ENCODE measurements at places on chromosomes 16 and 17.

DNA sequence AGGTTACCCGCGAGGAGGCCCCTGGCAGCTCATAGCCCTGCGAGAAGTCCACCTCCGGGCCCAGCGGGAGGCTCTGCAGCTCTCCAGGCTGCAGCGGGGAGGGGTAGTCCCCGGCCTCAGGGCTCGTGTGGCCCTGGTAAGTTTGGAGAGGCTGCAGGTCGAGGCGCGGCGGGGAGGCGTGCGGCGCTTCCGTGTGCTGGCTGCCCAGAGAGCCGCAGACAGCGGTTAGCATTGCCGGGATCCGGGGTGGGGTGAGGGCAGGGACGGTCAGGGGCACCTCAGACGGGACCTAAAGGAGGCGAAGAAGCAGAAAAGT lies 2.8 kb downstream of the SP6 start:
- DNase-seq = no peak

GRCh38 chr16:86452451-86452850 lies 57.9 kb upstream of the FOXF1 start:
- DNase-seq = no peak

- no peak for DNase-seq
Measured at GRCh38 chr17:70049801-70050591, 25.0 kb upstream of the KCNJ16 start.

GRCh38 chr16:82832821-82833220 lies 206.1 kb downstream of the CDH13 start:
- DNase-seq = no peak

GRCh38 chr17:47695429-47696376 lies 1.7 kb downstream of the TBKBP1 start:
- DNase-seq = no peak

DNA sequence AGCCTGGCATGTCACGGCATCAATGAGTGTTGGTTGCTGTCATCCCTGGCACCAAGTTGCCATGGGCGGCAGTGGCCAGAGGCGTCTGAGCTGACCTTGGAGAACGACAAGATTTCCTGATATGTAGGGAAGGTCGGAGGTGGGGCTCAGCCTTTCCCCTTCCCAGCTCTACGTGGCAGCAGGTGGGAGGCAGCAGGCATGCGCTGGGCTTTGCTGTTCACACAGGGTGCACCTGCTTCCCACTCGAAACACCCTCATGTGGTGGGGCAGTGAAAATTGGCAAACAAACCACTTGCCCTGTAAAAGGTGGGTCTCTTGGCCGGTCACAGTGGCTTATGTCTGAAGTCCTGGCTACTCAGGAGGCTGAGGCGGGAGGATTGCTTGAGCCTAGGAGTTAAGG lies 12.3 kb upstream of the TFAP4 start:
- no peak for DNase-seq

All from CD4-positive, alpha-beta T cell treated with Interferon alpha-2 for 1 hour (primary cell).